Muscle of leg (tissue), 16 donors: ENCODE measurements at places on chromosomes 11 and 22.

GRCh38 chr22:30743257-30744020 lies 48.8 kb downstream of the OSBP2 start:
- no peak overlapping the region for H3K27ac ChIP-seq
- no peaks in the 10 kb centered on the region for H3K36me3 ChIP-seq
- no peak overlapping the region for H3K4me3 ChIP-seq
- no peak for DNase-seq

DNA sequence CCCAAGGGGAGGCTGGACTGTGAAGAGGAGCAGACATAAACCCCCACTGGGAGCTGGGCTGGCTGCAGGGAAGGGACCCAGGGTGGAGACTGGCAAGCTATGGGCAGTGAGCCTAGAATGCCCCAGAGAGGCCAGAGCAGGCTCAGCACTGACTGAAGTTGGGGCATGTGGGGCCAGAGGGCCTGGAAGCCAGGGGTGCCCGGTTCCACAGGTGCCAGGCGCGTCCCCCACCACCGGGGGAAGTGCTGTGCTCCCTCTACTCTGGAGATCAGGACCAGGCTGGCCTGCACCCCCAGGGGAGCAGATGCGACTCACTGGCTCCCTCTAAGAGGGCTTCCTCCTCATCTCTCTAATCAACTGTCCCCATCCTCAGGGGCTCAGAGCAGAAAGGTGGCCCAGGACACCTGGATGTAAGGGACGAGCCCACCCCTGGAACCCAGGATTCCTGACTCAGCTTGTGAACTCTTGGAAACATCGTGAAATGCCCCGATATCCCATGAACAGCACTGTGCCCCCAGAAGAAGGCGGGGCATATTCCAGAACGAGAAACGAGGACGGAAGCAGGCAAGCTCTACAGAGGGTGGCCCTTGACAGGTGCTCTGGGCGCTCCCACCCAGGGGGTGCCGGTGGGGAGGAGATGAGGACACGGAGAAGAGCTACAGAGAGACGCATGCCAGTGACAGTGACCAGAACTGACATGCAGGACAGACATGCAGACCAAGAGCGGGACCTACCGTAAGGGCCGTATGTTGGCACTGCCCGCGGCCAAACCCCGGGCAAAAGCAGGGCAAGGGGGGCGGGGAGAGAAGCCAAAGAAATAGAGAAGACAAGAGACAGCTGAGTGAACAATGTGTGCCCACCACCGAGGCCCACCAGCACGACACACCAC lies 20.4 kb downstream of the MAFF start:
- no peak overlapping the region for H3K27ac ChIP-seq
- H3K27me3 ChIP-seq = no peaks in the 10 kb centered on the region
- no peak for DNase-seq
- H3K4me3 ChIP-seq = no peak overlapping the region
- peaks cover 37% of the 10 kb centered on the region for H3K4me1 ChIP-seq

- peaks cover 10% of the 10 kb centered on the region for H3K4me1 ChIP-seq
- H3K4me3 ChIP-seq = no peak overlapping the region
- peaks cover 2% of the 10 kb centered on the region for H3K27me3 ChIP-seq
- DNase-seq = no peak
- H3K27ac ChIP-seq = no peak overlapping the region
- no peaks in the 10 kb centered on the region for H3K36me3 ChIP-seq
Observed at GRCh38 chr11:70868341-70868885, 384.0 kb downstream of the SHANK2 start.

DNA sequence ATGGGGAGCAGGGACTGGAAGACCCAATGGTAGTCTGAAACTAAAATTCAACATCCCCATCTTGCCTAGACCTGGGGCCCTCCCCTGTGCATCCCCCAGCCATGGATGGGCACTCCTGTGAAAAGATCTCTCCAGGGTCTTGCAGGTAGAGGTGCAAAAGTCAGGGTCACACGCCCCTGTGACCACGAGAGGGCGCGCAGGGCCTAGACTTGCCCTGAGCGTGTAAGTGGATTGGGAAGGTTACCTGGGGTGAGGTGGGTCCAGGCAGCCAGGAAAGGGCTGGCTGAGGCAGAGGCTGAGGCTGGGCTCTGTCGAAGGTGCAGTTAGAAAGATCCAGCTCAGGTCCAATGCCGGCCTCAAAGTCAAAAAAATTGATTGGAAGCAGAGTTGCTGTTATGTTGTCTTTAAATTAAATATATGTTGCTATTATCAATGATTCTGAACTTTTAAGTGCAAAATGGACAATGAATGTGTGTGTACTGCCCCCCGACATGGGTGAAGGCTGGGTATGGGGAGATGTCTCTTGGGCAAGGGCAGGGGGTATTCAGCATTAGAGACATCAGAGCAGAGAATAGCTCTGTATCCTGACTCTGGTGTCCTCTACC lies 4.8 kb upstream of the POU2F3 start:
- peaks cover 11% of the 10 kb centered on the region for H3K4me1 ChIP-seq
- H3K36me3 ChIP-seq = peaks cover 7% of the 10 kb centered on the region
- peaks cover 48% of the 10 kb centered on the region for H3K27me3 ChIP-seq

- no peaks in the 10 kb centered on the region for H3K27me3 ChIP-seq
- H3K36me3 ChIP-seq = no peaks in the 10 kb centered on the region
- H3K4me3 ChIP-seq = no peak overlapping the region
- no peak for DNase-seq
- no peaks in the 10 kb centered on the region for H3K4me1 ChIP-seq
Observed at GRCh38 chr11:28209906-28210305, 101.7 kb downstream of the METTL15 start.

GRCh38 chr11:84870486-84870885 lies 756.7 kb downstream of the DLG2 start:
- no peaks in the 10 kb centered on the region for H3K27me3 ChIP-seq
- H3K4me3 ChIP-seq = no peak overlapping the region
- H3K27ac ChIP-seq = no peak overlapping the region
- no peak for DNase-seq
- H3K4me1 ChIP-seq = no peaks in the 10 kb centered on the region
- H3K36me3 ChIP-seq = no peaks in the 10 kb centered on the region

DNA sequence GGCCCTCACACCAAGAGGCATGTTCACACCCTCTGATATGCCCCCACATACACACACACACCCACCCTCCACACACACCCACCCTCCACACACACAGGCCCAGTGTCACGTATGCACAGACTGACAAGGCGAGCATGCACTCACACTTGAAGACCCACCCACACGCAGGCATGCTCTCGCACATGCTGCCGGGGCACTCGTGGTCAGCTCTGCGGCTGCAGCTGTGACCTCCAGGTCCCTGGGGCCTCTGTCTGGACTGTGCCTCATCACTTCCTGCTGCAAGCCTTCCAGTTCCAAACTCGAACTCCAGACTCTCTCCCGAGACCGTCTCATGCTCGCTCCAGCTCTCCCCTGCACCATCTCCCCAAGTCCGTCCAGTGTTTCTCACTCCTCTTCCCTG lies 9.5 kb downstream of the DCHS1 start:
- peaks cover 31% of the 10 kb centered on the region for H3K4me1 ChIP-seq
- DNase-seq = peak; percentile 96
- peak overlapping the region; percentile 21 for H3K4me3 ChIP-seq
- H3K27me3 ChIP-seq = no peaks in the 10 kb centered on the region
- H3K36me3 ChIP-seq = peaks cover 28% of the 10 kb centered on the region

- no peak for DNase-seq
- H3K4me3 ChIP-seq = no peak overlapping the region
Observed at GRCh38 chr11:69318093-69318420, 24.1 kb downstream of the MYEOV start.

- H3K4me3 ChIP-seq = no peak overlapping the region
- H3K36me3 ChIP-seq = peaks cover 71% of the 10 kb centered on the region
- no peak for DNase-seq
- H3K4me1 ChIP-seq = no peaks in the 10 kb centered on the region
- H3K27ac ChIP-seq = no peak overlapping the region
Observed at GRCh38 chr11:78223320-78223954, 34.7 kb downstream of the USP35 start.

DNA sequence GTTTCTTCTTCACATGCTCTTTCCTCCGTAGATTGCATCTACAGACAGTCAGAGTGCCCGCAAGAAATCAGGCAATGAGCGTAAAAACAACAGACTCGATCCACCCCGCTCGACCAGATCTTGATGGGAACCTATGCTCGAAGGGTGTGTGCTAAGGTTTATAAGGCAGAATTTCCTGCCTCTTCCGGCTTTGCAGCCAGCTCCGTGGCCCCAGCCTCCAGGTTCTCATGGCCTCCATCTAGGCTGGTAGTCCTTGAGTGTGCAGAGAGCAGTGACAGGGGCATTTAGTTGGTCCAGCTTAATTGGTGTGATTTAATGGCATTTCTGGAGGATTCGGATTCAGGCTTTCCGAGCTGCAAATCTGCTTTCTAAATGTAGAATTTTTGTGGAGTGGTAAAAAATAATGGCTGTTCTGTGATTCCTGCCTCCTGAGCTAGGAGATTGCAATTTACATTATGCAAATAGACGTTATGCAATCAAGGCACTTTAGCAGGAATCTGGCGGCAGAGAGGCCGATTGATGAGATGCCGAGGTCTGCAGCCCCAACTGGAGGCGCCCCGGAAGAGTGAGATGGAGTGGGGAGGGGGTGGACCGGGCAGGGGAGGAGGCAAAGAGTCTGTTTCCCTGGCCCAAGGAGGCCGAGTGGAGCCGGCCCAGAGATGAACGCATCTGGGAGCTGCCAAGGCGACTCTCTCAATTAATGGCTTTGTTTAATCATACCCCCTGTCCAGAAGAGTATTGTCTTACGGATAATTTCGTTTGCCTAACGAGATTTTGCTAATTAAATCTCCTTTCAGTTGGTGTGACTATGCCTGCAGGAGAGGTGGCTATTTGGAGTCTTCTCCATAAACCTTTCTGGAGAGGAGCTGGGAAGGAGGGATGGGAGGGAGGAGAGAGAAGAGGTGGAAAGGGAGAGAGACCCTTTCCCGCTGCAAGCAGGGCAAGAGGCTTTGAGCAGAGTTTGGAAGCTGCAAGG lies 75.3 kb downstream of the PKNOX2 start:
- H3K27me3 ChIP-seq = no peaks in the 10 kb centered on the region
- H3K27ac ChIP-seq = no peak overlapping the region
- peaks cover 3% of the 10 kb centered on the region for H3K4me1 ChIP-seq
- H3K4me3 ChIP-seq = no peak overlapping the region
- peaks cover 32% of the 10 kb centered on the region for H3K36me3 ChIP-seq
- DNase-seq = no peak

DNA sequence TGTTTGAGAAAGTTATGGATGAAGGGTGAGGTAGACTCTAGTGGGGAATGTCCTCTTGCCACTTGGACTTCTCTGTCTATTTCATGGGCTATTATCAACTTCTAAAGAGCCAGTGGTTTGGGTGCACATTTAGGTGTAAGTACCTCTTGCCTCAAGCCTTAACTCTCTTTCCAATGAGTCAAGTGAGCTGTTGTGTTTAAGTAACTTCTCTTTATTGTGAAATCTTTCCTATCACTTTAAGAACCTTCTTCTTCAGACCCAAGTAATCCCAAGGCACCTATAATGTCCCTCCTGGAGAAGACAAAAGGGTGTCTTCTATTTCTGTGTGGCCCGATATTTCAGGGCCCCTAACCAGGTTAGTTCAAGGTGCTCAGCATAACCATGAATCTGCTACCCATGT lies 90.5 kb upstream of the VPREB1 start:
- no peak for DNase-seq
- H3K4me3 ChIP-seq = no peak overlapping the region
- H3K27ac ChIP-seq = no peak overlapping the region

DNA sequence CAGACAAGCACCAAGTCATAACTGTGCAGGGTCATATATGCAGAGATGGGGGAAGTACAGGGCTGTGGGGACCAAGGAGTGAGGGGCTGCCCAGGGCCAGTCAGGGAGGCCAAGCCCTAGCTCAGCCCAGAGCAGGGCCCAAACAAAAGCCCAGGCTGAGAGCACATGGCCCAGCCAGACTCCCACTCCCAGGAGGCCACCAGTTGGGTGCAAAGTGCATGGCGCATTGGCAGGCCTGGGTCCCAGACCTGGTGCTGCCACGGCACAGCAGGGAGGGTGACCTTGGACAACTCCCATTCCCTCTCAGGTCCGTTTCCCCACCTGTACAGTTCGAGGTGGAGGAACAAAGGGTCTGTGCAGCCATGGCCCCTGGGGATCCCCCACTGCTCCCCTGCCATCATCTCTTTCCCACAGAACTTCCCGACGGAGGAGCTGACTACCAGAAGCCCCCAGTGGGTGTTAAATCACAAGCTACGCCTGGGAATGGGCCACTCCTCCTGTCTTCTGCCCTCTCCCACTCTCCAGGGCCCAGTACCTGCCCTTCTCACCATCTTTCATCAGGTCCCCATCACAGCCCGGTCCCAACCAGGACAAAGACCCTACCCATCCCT lies 608 bp downstream of the NIPSNAP1 start:
- peaks cover 2% of the 10 kb centered on the region for H3K36me3 ChIP-seq
- peak overlapping the region; percentile 55 for H3K4me3 ChIP-seq
- H3K27me3 ChIP-seq = no peaks in the 10 kb centered on the region
- DNase-seq = peak; percentile 17

DNA sequence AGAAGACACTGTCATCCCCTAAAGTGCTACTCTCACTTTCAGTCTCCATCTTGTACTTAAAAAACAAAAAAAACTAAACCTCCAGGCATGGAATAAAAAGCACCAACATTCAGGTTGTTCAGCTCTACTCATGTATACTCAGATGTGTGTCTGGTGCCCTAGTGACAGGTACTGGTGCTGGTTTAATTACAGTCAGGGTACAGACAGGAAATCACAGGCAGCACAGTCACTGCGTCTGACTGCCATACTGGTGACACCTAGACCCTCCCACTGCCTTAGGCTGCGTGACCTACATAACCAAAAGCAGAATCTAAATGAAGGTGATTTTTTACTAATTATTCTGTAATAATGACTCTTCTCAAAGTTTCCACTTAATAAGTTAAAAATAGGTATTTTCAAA lies at the start of gene ARHGAP32:
Gene ARHGAP32 (minus strand): TSS at position 176 of the 400 bp plus-strand sequence. CDS start 127 bp downstream, at position 49.
- H3K27me3 ChIP-seq = no peaks in the 10 kb centered on the region
- H3K27ac ChIP-seq = no peak within 1 kb of the TSS

DNA sequence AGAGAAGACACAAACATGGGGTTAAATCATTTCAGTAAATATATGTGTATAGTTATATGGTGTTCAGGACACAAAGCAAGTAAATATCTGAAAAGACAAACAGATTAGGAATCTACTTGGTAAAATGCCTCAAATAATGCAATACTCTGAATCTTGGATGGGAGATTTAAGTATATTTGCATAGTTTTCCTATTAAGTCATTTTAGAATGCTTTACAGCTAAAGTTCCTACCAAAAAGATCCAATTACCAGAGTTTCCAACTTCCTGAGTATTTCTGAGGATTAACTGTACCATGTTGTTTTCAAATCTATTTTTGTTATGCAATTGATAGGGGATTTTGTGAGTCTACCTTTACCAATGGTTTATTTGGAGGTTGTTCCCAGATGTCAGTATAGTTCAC lies 424.4 kb upstream of the CCDC179 start:
- H3K4me1 ChIP-seq = no peaks in the 10 kb centered on the region
- H3K27me3 ChIP-seq = no peaks in the 10 kb centered on the region
- H3K27ac ChIP-seq = no peak overlapping the region
- peak; percentile 75 for DNase-seq
- no peaks in the 10 kb centered on the region for H3K36me3 ChIP-seq

- peaks cover 33% of the 10 kb centered on the region for H3K4me1 ChIP-seq
- peak; percentile 87 for DNase-seq
- H3K4me3 ChIP-seq = no peak overlapping the region
- no peaks in the 10 kb centered on the region for H3K27me3 ChIP-seq
- peak overlapping the region; percentile 50 for H3K27ac ChIP-seq
Observed at GRCh38 chr22:38017272-38017920, 33.0 kb upstream of the SOX10 start.

GRCh38 chr11:92776676-92777075 lies 192.8 kb upstream of the MTNR1B start:
- no peaks in the 10 kb centered on the region for H3K4me1 ChIP-seq
- H3K36me3 ChIP-seq = no peaks in the 10 kb centered on the region
- DNase-seq = no peak
- H3K4me3 ChIP-seq = no peak overlapping the region

- no peak for DNase-seq
- no peak overlapping the region for H3K4me3 ChIP-seq
- no peak overlapping the region for H3K27ac ChIP-seq
- no peaks in the 10 kb centered on the region for H3K4me1 ChIP-seq
- peaks cover 5% of the 10 kb centered on the region for H3K36me3 ChIP-seq
Observed at GRCh38 chr11:110447343-110447742, 17.6 kb downstream of the FDX1 start.
